Tibial artery (tissue), 4 donors: ENCODE measurements at places on chromosomes 2 and 18.

GRCh38 chr2:199471443-199472057 is 13.8 kb upstream of the SATB2 start:
- no peak for DNase-seq

DNA sequence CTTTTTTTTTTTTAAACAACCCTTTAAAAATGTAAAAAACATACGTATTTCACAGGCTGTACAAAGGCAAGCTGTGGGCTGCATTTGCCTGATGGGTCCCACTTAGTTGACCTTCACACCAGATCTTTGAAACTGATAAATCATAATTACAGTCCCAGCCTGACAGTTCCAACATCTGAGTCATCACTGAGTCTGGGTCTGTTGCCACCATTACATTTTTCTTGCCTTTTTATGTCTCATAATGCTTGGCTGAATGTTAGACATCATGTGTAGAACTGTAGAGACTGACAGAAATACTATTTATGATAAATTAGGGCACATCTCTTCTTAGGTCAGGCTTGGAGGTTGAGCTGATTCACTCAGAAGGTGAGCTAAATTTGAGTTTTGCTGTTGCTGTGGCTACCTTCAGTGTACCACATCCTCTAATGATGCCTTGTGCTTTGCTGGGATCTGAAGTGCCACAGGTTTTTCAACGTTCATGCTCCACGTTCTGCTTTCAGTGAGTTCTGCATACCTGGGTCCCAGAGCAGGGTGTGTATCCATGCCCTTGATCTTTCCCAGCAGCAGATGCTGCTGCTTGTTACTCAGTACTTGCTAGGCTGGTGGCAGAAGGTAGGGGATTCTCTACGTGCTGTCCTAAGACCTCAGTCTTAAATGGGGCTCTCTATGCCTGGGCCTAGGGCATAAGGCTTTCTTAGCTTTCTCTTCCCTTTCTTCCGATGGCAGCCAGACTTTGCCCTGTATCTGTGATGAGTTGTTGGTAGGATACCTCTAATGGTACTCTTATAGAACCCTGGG is 160.6 kb upstream of the SMAD7 start:
- DNase-seq: no peak

DNA sequence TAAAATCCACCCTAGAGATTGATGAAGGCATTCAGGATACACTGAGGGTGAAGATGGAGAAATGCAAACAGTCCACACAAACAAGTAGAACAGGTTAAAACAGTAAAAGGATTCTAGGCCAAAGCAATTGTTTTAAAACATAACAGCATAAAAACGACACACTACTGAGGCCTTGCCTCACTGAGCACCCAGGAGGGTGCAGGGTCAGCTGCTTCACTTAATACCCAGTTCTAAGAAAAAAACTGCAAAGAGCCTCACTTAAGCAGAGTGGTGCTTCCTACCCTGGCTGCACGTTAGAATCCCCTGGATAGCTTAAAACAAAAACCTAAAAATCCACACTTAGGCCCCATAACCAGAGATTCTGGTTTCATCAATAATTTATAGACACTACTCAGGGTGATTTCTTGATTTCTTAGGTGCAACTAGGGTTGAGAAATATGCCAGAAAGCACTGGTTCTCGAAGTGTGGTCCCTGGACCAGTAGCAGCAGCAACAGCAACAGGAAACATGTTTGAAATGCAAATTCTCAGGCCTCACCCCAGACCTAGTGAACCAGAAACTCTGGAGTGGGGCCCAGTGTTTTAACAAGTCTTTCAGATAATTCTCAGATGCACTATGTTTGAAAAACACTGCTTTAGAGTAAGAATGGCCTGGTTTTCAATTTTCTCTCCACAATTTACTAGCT is 279.1 kb downstream of the ZEB2 start:
- no peak for DNase-seq

DNA sequence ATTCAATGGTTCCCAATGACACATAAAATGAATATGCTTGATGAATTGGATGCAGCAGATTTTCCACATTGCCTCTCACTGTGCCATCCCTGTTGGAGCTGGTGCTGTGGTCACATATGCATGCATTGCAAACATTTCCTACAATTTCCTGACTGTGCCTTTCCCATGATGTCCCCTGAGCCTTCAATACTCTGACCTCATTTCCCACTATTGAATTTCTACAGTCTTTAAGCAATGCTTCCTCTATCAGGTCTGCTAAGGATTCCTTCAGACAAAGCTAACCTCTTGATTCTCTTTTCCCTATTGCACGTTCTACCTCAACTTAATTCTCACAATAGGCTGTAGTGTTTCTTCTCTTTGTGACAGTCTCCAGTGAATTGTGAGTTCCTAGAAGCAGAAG is 342.5 kb upstream of the CRIM1 start:
- DNase-seq: no peak

GRCh38 chr18:6683112-6683876 is 46.2 kb upstream of the ARHGAP28 start:
- no peak for DNase-seq

- DNase-seq: no peak
These were observed 11.2 kb downstream of the PMAIP1 start for GRCh38 chr18:59910967-59911366.
